NCI-H1092 treated with DMSO at 0.1 percent for 48 hours (cell line): ENCODE measurements at places on chromosomes 4 and X.
A peak's percentile ranks its signal among the peaks of the same experiment; 100 is the strongest.

DNA sequence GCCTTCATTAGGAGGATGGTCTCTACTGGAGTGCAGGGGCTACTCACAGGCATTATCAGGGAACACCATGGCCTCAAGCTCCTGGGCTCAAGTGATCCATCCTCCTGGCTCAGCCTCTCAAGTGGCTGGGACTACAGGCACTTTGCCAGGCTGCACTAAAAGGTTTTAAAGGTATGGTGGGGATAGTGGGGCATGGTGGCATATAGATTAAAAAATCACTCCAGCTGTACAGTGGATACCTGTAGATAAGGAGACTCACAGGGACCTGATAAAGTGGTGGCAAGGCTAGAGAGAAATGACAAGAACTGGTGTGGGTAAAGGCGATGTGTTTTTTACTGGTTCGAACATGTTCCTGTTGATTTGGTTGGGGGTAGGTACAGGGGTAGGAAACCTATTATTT lies 5.9 kb downstream of the ZAR1 start:
- no peak for DNase-seq

DNA sequence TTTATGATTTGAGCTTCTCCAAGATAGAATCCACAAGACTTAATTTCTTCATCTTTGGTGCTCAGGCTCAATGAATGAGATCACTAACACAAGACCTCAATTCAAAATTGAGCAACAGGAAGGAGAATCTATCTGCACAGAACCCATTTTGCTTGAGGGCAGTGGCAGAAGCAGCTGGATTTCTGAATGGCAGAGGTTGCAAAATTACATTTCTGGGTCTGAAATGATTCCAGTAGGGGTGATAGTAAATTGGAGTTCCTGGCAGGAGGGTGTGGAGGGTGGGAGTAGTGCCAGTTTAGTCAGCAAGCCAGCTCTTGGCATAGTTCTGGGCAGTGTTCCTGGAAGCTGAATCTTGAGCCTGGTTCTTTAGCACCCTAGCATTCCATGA lies 281.1 kb downstream of the SLC7A11 start:
- DNase-seq: no peak

- no peak for DNase-seq
Observed at GRCh38 chr4:150251752-150252190, 173.5 kb downstream of the DCLK2 start.

DNA sequence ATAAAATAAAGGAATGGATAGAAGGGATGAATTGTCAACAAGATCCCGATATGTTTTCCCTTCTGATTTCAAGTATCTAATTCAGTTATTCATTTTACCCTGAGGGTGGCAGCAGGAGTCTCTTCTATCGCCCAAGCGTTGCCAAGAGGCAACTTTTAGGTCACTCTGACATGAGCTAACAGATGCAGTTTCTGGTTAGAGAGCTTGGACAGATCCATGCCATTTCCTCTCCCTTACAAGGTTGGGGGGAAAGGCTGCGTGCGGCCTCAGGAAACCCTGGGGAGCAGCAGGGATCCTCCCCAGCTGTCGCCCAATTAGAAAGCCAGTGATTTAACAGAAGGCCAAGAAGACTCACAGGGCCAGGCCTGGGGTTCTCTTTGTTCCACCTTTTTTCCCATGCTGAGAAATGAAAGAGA lies 35.3 kb upstream of the WAS start:
- DNase-seq: peak; percentile 35
